Effector memory CD4-positive, alpha-beta T cell (primary cell): ENCODE measurements at places on chromosomes 2 and 18.

GRCh38 chr2:48600917-48601316 lies 16.7 kb upstream of the GTF2A1L start:
- no peak for DNase-seq

- DNase-seq, result no peak
These were observed 634 bp downstream of the MTIF2 start for GRCh38 chr2:55268288-55268906.

DNA sequence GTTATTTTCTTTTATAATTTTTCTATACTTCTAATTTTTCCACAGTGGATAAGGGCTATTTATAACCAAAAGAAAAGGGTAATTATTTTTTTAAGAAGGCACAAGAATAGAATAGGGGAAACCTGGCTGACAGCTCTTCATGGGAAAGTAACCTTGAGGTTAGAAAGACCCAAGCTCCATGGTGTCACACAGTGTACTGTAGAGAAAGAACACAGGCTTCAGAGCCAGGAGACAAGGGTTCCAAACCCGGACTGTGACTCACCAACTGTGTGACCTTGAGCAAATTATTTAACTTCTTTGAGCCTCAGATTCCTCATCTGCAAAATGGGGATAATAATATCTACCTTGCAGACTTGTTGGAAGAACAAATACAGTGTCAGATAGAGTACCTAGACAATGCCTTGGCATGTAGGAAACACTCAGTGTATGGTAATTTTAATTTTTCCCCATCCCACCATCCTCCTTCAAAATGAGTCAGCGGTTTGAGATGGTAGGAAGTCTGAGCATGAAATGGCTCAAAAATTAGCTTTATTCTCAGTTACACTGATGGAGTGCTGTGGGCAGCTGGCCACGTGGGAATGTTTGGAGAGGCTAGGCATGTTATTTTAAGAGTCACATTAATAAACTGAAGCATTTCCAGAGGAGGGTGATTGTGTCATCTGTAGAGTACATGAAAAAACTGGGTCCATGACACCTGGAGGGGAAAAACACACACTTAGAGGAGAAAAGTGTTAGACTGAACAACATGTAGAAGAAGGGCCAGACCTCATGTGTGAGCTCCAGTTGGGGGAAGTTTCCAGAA lies 36.7 kb downstream of the TMEM37 start:
- DNase-seq, result no peak

GRCh38 chr2:96895746-96896651 lies 26.1 kb upstream of the SEMA4C start:
- DNase-seq, result no peak

DNA sequence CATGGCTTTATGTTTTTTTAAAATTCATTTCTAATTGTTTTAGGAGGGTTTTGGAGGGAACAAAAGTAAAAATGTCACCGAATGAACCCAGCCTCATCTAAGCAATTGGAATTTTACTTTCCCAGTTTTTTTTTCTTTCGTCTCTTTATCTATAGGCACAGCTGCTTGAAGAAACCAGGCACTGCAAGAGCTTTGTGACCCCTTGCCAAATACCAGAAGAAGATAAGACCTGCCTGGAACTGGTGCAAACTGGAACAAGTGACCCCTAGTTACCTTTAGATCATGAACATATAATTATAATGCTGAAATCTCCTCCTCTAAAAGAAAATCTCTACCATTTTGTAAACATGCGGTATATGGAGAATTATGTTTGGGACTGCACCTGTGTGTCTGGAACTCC lies 100.9 kb downstream of the TSN start:
- DNase-seq, result no peak

DNA sequence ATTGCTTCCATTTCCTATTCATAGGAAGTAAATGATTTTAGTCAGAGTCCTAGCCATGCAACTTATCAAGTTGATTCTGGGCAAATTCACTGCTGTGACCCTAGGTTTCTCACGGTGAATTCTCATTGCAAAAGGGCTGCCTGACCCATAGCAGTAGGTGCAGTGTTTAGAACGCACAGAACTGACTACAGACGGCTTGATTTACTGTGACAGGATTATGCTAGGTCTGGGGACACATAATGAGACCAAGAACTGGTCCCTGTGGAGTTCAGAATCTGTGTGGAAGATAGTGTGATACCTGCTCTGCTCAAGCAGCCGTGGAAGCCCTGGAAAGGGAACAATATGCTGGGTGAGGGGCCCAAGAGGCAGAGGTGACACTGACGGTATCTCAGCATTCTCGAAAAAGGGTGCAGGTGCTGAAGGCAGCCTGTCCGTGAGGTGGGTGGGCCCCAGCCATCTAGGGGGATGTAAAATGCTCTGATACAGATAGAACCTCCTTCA lies 46.4 kb downstream of the ABCG8 start:
- DNase-seq, result no peak

DNA sequence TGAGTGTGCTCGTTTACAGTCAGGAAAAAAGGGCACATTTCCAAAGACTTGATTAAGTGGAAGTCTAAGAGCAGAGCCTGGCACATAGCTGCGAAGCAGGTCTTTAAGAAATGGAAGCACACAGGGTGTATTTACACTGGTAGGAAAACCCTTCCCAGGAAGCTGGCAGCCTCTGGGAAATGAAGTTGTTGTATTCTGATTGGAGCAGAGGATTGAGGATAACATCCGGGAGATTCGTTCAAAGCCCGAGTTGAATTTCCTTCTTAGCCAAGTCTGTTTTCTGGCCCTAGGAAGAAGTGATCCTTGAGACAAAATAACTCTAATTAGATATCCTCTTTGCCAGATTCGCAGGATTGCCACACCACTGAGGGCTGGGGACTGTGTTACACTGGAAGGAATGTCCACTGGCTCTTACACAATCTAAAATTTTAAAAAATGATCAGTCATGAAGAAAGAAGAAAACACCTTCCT lies 75.9 kb downstream of the ITGB1BP1 start:
- no peak for DNase-seq

DNA sequence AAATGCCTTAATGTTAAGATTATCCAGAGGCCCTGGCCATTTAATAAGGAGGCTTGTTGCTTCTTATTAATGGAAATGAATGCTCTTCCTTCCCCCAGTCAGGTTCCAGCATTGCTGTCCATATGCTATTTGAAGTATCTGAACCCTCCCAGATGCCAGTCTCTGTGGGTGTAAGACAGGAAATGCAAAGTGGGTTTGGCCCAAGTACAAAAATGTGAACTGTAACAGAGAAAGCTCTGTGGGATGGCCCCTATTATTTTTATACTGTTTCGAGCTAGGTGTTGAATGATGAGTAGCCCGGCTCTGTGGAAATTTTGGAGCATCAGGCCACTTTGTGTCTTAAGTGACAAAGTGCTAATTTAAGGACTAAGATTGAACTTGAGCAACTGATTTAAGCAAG lies 141.0 kb downstream of the UXS1 start:
- DNase-seq, result no peak

DNA sequence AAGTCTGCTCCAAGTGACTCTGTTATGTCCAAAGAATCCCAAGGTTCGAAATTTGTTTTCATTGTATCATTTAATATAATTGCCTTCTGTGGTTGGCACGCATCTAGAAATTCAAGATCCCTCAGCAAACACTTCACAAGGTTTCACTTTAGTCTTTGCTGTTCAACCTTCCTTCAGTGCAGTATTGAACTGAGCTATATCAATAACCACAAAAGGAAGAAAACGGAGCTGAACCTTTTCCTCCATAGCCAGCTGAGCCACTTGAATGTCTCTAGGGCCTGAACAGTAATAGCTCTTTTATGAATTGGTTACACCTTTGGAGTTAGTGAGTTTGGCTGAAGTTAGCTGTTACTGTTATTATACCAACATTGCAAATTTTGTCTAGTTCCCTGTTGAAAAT lies 357.7 kb upstream of the HNRNPA3 start:
- no peak for DNase-seq

- no peak for DNase-seq
These were observed 101.3 kb upstream of the ITGB6 start for GRCh38 chr2:160301420-160301819.
